8988T (cell line): ENCODE measurements at places on chromosomes 6 and 20.

DNA sequence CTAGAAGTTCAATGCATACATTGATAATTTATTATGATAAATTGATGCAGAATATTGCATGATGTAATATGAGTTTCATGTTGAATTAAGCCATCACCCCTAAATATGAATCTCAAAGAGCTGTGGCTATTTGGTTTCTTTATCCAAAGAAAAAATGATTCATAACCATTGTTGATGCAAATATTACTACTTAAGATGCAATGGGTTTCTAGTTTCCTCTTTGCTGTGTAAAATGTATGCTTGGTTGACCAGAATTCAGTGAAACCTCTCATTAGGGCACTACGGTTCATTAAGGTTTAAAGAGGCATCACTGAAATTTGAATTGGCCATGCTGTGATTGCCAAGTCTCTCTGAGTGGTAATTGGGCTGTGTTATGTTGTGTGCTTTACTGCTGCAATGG lies 492.5 kb upstream of the FLRT3 start:
- DNase-seq, result no peak

DNA sequence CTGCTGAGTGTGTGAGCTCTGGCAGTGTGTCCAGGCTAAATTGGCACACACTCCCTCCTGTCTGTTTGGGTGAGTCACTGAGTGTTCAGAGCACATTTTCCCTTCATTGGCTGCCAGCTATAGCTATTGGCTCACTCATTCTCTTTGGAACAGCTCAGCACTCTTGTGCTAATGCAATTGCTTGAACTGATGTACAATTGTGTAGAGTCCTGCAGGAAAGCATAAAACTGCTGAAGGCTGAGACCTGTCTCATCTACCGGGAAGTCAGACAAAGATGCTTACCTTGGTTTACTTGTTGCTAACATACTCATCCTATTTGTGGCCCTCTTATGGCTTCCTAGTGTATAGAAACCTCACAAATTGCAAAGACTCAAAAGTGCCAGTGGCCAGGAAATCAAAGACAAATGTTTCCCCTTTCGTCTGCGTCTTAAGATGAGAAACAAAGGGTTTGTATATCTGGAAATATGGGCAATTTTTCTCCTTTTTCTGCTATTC lies 351.0 kb downstream of the BCKDHB start:
- no peak for DNase-seq

- DNase-seq, result no peak
Measured at GRCh38 chr20:44768256-44768655, 22.6 kb downstream of the KCNK15 start.

DNA sequence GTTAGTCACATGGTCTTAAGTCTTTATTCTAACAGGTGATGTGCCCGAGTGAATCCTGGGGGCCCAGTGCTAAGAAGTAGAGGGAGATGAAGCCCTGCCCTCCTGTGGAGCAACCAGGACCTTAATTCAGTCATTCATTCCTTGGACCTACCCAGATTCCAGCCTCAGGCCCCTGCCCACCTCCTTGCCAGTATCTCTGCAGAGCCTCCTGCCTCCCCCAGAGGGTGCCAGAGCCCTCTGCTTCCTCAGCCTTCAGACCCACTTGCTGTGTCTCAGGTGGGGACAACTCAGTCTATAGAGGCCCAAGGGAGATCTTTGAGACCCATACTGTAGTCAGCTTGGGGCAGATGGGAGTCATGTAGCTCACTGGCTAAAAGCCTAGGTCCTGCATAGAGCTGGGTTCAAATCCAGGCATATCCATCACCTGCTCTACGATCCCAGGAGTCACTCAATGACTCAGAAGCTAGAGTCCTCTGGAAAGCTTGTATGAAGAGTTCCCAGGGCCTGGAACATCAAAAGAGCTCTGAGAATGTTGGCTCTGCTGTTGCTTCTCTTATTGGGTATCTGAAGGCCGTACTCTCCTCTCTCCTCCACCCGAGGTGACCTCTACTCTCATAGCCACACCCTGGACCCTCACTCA lies 3.9 kb upstream of the SIGLEC1 start:
- DNase-seq, result peak; percentile 70

GRCh38 chr6:79077715-79078074 lies 359 bp downstream of the PHIP start:
- peak; percentile 47 for DNase-seq

GRCh38 chr20:42705550-42705949 lies 484.2 kb downstream of the PTPRT start:
- DNase-seq, result no peak

DNA sequence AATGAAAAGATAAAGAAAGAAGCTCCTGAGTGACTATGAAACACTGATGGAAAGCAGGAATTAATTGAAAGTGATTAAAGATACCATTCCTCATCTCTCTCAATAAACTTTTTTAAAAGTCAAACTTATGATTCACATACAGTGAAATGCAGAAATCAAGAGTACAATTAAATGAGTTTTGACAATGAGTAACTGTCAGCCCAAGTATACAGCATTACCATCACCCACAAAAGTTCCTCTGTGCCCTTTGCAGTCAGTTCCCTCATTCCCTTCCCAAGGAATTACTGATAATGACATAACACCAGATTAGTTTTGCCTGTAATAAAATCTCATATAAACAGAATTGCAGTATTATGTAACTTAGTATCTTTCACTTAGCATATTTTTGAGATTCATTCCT lies 44.5 kb downstream of the ATG5 start:
- DNase-seq, result no peak

GRCh38 chr6:24950218-24950941 lies 14.6 kb upstream of the RIPOR2 start:
- DNase-seq, result no peak

GRCh38 chr6:105645156-105645555 lies 242.3 kb upstream of the PREP start:
- DNase-seq, result no peak

GRCh38 chr6:15904651-15905376 lies 224.1 kb upstream of the MYLIP start:
- DNase-seq, result no peak

GRCh38 chr20:53819973-53820451 lies 226.4 kb upstream of the ZNF217 start:
- DNase-seq, result no peak

GRCh38 chr6:11224252-11224965 lies 8.1 kb downstream of the NEDD9 start:
- no peak for DNase-seq

DNA sequence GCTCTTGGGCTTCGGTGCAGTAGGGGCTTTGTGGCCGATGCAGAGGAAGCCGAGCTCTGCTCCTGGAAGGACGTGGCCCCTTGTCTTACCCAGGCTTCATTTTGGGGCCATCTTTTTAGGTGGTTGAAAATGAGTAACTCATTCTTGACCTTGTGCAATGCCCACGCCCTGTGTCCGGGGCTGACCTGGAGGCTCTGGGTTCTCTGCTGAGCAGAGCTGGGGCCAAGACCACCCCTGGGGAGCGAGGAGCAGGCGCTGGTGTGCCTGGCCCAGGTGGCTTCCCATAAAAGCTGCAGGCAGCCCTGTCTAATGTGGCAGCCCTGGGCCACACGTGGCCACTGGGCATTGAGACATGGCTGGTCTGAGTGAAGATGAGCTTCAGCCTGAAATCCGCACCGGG lies 25.7 kb downstream of the NTSR1 start:
- DNase-seq, result no peak

- no peak for DNase-seq
Measured at GRCh38 chr20:49286689-49287551, 9.1 kb upstream of the ZNFX1 start.

DNA sequence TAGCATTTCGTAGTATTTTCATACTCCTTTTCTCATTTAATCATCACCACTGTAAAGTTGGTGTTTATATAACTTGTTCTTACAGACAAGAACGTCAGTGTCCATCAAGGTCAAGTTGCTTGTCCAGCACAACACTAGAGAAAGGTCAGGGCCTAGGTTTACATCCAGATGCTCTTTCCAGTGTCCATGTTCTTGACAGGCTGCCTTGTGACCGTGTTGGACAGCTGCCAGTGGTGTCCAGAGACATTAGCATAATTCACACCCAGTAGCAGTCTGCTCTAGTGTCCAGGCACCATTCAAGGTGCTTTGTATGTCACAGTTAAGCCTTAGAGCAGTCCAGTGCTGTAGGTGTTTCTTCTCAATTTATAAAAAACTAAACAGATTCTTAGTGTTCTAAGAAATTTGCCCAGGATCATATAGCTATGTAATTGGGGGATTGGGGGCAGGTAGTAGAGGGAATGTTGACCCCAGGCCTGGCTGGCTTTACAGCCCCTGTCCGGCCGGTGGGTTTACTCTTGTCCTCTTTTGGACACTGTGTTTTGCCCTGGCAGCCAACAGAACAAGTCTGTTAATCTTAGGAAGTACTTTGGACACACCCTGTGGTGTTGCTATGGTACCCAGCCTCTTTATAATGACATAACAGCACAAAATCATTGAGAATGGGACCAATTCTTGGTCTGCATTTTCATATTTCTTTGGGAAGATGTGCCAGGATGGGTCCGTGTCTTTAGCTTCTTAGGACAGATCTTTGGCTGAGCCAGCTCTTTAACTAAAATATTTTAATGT lies 8.0 kb downstream of the STK35 start:
- no peak for DNase-seq

GRCh38 chr6:20540683-20541082 lies 6.4 kb downstream of the CDKAL1 start:
- no peak for DNase-seq

- DNase-seq, result no peak
Measured at GRCh38 chr6:89251170-89251569, 34.0 kb upstream of the GABRR1 start.
